ENCODE measurements at places on chromosomes 11 and 22. TPM values are rescaled to one million over a fixed set of nuclear protein-coding genes. Genes with fewer than 3 reads are reported as not detected.

The KREMEN1 gene
- 68.2 TPM for total RNA-seq

The HEPHL1 gene
- total RNA-seq, result not detected

The KCNJ5 gene
- 7.2 TPM for total RNA-seq

The MGAT3 gene
- total RNA-seq, result 6.3 TPM

The IGLL1 gene
- not detected for total RNA-seq

The CEP126 gene
- total RNA-seq, result 1.0 TPM

The SULT4A1 gene
- 0.45 TPM for total RNA-seq

The SCGB1C1 gene
- not detected for total RNA-seq
